Stimulated activated CD8-positive, alpha-beta memory T cell treated with anti-CD3 and anti-CD28 coated beads, Interleukin-15, amount 100 ng/mL, for 4 hours (primary cell): ENCODE measurements at places on chromosomes 4 and X.

DNA sequence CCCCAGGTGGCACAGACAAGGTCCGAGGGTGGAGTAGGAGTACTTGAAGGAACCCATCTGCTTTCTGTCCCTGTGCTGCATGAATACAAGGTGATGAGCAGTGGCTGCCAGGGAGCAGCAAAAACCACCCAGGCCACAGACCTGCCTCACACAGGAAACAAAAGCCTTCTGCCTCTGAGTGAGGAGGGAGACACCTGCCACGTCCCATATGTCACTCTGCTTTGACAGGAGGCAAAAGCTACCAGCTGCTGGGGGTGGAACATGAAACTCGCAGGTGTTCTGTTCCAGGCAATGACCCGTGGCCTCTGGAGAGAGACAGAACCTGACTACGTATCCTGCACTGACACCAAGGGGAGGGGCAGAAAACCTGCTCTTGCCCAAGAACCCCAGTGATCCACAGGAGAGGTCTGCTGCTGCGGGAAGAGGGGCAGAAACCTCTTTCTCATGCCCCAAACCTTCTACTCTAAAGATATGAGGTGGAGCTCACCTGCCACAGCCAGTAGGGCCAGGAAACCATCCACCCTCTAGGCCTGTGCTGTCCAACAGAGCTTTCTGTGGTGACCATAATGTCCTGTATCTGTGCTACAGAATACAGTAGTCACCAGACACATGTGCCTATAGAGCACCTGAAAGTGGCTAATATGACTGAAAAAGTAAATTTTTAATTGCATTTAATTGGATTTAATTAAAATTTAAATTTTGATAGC lies 172.9 kb downstream of the PRDM5 start:
- no peak for DNase-seq

DNA sequence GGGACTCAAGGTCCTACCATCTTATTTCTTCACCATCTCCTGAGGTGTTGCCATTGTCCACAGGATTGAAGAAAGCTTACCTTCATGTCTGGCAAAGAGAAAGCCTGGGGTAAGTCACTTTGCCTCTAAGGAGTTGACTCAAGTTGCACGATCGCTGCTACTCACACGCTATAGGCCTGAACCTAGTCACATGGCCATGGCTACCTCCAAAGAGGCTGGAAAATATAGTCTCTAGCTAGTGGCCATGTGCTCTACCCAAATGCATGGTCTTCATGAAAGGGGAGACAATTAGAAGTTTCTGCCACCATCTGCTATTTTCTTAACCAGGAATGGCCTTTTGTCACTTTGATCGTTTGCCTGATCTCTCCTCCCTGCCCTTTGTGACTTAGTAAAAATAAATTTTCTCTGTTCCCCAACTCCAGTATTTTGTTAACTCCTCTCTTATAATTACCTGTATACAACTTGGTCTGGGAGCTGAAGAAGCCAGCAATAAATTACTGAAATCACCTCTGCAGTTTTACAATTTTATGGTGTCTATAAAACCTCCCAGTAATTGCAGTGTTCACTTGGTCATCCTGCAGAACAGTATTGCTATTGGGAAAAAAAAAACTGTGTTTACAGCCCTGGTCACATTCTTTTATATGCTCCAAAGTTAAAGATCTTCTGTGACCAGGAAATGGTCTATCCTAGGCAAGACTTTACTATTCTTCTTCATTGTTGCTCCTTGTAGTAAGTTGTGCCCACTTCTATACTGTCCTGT lies 126.7 kb upstream of the TSPAN5 start:
- DNase-seq, result no peak

GRCh38 chr4:128484896-128485295 lies 197.3 kb upstream of the PGRMC2 start:
- DNase-seq, result no peak

GRCh38 chr4:139913398-139913990 lies 240.5 kb downstream of the MAML3 start:
- DNase-seq, result no peak

DNA sequence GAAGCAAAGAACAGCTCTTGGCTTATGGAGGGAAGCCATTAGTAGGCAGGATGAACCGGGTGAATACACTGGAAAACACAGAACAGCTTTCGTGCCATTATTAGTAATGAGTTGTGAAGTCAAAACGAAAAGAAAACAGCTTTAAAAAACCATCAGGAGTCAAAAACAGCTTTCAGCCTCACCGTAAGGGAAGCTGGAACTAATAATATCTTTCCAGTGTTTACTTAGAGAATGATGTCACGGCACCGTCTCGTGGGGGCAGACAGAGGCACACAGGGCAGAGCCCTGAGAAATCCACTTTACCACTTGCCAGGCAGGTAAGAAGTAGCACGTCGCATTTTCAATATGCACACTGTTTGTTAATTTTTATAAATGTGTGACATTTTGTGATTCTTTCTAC lies 37.9 kb upstream of the HMX1 start:
- no peak for DNase-seq

DNA sequence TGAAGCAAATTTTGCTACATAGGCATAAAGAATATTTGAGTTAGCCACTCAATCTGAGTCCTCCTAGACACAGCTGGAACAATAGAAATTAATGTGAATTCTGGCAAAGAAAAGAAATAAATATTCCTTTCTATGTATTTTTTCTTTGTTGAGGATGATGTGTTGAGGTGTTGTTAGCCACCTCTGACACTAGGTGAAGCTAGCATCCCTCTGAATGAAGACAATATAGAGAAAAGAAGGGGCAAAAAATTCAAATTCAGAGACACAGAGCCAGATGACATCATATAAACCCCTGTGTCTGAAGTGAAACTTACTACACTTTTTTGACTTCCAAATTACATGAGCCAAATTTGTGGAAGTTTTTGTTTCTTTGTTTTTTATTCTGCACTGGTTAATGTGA lies 34.6 kb upstream of the TMPRSS11D start:
- DNase-seq, result no peak

GRCh38 chrX:106952988-106953387 lies 32.8 kb downstream of the CLDN2 start:
- DNase-seq, result no peak

DNA sequence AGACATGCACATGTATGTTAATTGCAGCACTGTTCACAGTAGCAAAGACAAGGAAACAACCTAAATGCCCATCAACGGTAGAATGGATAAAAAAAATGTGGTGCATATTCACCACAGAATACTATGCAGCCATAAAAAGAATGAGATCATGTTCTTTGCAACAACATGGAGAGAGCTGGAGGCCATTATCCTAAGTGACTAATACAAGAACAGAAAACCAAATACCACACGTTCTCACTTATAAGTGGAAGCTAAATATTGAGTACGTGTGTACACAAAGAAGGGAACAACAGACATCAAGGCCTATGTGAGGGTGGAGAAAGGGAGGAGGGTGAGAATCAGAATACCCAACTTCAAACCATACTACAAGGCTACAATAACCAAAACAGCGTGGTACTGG lies 17.4 kb upstream of the LNX1 start:
- no peak for DNase-seq

DNA sequence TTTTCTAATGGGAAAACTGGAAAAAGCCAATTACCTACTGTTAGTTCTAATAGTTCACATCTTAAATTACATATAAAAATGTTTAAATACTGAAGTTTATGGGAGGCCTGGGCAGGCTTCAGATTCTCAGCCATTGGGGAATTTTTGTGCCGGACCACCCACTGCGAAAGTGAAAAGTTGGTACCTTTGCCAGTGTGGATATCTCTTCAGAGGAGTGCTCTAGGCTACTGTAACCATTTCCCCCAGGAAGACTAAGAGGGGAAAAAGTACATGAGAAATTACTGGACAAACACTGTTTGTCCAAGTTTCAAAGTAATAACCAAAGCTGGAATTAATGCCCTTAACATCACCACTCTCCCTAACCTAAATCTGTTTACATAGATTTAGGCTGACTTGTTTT lies 20.8 kb downstream of the PITX2 start:
- DNase-seq, result no peak

GRCh38 chr4:120720354-120720934 lies 202.1 kb downstream of the PRDM5 start:
- DNase-seq, result no peak

GRCh38 chrX:23331701-23332100 lies 2.9 kb upstream of the PTCHD1 start:
- no peak for DNase-seq

- DNase-seq, result no peak
These were observed 434.7 kb downstream of the PACRGL start for GRCh38 chr4:21134994-21135393.

- DNase-seq, result no peak
These were observed 20.2 kb downstream of the TMEM31 start for GRCh38 chrX:103730796-103731493.

GRCh38 chrX:132227383-132228112 lies 8.3 kb upstream of the RAP2C start:
- DNase-seq, result no peak

GRCh38 chr4:181264893-181265292 lies 978.3 kb upstream of the TENM3 start:
- DNase-seq, result no peak

DNA sequence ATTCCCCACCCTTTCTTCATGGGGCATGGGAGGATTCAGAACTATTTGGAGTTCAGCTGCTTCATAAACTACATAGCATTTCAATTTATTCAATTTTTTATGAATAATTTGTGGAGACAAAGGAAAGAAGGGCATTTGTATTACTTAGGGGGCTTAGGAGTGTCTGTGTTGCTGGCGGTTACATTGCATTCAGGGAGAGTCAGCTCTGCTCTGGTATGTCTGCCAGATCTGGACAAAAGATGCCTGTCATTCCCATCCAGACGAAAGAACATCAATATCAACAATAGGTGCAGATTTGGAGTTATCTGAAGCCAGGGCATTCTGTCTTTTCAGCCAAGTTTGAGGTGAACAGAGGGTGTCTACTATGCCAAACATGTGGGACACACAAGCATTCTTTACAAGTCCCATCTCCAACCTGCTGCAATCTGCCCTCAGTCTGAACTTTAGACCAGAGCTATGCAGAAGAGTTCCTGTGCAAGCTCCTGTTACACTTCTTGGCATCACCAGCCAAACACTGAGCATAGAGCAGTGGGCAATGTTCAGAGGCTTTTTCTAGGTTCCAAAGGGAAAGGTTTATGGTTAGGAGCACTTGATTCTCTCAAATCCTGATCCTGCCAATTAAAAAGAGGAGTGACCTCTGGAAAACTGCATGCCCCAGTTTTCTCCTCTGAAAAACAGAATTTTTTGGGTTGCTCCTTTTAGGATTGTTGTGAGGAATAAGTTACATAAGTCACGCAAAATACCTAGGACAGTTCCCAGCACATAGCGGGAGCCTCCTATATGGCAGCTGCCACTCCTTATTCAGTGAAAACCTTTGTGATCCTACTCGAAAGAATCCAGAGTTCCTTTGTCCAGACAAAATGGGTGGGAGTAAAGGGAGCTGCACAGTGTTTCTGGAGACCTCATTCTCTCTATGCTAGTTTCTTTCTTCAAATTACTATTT lies 719.5 kb upstream of the SLIT2 start:
- no peak for DNase-seq

GRCh38 chrX:39253551-39253950 lies 452.3 kb downstream of the MID1IP1 start:
- DNase-seq, result no peak

GRCh38 chr4:5337731-5338130 lies 286.5 kb downstream of the STK32B start:
- no peak for DNase-seq

DNA sequence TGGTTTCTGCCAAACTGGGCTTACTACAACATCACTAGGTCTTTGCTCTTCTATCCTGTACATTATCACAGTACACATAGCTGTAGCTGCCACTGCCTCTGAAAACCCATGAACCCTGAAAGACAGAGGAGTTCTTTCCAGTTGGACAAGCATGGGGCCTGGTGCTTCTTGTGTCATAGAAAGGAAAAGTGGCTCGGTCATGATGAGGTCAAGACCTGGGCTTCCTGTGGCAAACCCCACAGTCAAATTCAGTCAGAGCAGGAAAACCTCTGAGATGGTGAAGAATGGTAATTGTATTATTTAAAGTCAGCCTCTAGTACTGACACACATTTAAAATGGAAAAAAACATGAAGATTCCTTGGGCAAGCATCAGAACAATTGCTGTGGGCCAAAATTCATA lies 133.3 kb upstream of the PRPS2 start:
- DNase-seq, result no peak

DNA sequence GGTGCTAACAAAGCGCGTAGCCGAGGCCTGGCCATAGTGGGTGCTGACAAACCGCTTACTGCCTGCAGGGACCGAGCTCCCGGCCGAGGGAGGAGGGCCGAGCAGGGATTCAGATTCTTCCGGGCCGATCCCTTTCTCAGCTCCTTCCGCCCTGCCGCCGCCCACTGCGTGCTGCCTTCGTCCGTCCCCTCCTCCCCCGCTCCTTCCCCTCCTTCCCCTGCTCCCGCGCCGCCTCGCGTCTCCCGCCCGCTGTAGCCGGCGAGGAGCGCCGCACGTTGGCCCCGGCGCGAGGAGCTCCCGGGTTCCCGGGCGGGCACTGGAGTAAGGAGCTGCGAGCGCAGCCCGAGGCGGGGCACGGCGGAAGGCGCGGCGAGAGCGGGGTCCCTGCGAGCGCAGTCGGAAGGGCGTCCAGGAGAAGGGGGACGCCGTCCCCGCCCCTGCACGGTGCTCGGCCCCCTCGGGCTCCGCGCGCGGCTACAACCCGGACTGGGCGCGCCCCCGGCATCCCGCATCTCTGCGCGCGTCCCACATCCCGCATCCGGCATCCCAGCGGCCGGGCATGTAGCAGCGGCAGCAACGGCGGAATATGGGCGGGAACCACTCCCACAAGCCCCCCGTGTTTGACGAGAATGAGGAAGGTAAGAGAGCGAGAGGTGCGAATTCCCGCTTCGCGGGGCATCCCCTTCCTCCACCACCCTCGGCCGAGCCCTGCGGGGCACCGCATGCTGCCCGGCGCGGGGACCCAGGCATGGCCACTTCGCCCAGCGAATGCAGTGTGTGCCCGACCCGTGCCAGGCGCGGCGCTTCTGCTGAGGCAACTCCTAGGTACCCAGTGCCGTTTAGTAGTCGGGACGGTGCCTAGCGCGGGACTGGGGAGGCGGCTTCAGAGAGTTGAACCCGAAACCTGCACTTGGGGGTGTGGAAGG lies at the start of gene STK32B:
Gene STK32B, plus strand, starts transcription at position 203 of the 926 bp plus-strand sequence.
- DNase-seq, result no peak

GRCh38 chrX:150509703-150510102 lies 58.7 kb upstream of the MTM1 start:
- DNase-seq, result no peak

DNA sequence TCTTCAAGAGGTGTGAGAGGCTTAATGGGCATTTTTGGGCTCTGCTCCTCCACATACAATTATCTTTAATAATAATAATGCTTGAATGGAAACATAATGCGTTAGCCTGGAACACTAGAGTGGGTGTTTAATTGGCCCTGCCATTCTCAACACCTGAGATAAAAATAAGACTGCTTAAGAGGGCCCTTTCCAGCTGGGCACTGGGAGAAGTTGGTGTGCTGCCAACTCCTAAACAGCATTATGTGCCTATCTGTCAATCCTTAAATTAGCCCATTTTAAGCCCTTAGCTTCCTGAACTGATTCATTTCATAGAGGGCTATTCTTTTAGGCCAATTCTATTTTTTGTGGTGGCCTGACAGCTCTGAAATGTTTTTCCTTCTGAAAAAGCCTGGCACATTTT lies 211.1 kb upstream of the ZIC3 start:
- no peak for DNase-seq
